ENCODE measurements at places on chromosomes 5 and 9.

GRCh38 chr9:118577121-118577520, 792.1 kb downstream of the BRINP1 start:
- no peak for DNase-seq

GRCh38 chr9:81053298-81054025, 635.9 kb downstream of the TLE1 start:
- DNase-seq, result no peak

GRCh38 chr5:149118463-149118862, 22.8 kb upstream of the ABLIM3 start:
- DNase-seq, result no peak

- DNase-seq, result no peak
Observed at GRCh38 chr5:3051400-3051799, 299.9 kb upstream of the IRX2 start.

- DNase-seq, result no peak
Observed at GRCh38 chr9:77977210-77977611, 54.4 kb downstream of the GNAQ start.

GRCh38 chr5:71932131-71932654, 175.1 kb upstream of the MAP1B start:
- DNase-seq, result peak; percentile 28

DNA sequence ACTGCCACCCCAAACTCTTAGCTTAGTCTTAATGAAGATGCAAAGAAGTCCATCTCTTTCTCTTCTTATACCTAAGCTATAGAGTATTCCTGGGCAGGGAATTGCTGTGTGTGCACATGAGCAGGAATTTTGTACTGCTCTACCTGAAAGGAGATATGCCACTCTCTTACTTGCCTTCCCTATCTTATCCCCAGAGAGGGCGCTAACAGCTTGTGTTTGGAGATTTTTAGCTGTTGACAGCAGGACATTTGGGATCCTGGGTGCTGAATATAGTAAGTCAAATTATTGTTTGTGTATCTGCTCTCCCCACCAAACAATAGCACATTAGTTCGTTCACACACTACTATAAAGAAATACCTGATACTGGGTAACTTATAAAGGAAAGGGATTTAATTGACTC, 159.5 kb downstream of the GABRG2 start:
- DNase-seq, result no peak

GRCh38 chr5:3602785-3603502, 7.3 kb downstream of the IRX1 start:
- no peak for DNase-seq

DNA sequence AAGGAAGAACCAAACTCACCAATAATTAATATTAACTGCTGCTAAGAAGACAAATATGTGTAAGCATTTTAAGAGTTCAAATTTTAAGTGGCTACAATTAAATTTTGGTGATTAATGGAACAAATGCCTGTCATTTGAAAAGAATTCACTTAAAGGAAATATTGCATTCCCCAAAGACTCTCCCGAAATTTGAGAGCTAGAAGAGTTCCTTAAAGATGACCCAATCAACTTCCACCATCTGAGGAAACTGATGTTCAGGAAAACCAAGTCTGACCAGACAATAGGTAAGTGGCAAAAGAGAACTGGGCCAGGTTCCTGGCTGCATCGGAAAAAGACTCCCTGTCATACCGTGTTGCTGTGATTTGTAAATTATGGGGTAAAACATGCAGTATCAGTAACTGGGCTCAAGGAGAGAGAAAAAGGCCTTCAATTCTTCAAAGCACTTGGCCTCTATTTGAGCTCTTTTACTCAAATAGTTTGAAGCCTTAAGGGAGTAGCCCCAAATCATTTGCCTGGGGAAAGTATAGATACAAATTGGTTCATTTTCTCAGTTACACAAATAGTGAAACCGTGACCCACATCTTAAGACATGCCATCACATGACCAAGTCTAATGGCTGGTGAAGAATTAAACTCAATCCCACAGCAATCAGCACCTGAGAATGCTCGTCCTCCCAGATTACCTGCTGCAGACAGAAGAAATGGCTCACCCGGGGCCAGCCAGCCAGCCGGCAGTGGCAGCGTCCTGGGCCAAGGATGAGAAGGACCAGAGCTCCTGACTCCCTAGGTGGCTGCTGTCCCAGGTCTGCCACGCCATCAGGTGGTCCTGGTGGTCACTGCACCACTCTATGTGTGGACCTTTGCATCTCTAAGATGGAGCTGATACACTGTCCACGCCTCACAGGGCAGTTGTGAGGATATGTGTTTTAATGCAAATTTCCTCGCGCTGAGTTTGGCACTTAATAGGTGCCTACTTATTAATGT, 162.9 kb downstream of the TTLL11 start:
- no peak for DNase-seq

GRCh38 chr5:167049043-167049663, 1242.3 kb upstream of the WWC1 start:
- no peak for DNase-seq

DNA sequence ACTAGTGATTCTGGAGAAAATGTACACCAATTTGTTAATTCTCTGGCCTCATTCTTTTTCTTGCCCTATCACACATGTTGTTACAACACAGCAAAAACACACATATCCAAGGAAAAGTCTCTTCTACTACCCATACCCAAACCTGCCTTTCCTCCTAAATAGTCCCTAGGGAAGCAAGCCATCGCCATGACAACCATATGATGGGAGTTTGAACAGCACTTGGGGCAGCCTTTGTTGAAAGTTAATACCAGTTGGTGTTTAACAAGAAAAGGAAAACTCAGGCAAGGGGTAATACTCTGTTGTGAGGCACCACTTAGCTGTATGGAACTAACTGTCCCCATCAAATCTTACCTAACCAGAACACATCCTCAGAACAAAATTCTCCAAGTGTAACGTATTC, 1.7 kb downstream of the TRPM3 start:
- no peak for DNase-seq

- DNase-seq, result peak; percentile 88
Observed at GRCh38 chr9:79300068-79300467, 271.7 kb upstream of the TLE4 start.

GRCh38 chr9:127119320-127119709, 3.1 kb downstream of the ANGPTL2 start:
- DNase-seq, result no peak

- DNase-seq, result no peak
Observed at GRCh38 chr9:86865952-86866351, 81.4 kb downstream of the GAS1 start.

DNA sequence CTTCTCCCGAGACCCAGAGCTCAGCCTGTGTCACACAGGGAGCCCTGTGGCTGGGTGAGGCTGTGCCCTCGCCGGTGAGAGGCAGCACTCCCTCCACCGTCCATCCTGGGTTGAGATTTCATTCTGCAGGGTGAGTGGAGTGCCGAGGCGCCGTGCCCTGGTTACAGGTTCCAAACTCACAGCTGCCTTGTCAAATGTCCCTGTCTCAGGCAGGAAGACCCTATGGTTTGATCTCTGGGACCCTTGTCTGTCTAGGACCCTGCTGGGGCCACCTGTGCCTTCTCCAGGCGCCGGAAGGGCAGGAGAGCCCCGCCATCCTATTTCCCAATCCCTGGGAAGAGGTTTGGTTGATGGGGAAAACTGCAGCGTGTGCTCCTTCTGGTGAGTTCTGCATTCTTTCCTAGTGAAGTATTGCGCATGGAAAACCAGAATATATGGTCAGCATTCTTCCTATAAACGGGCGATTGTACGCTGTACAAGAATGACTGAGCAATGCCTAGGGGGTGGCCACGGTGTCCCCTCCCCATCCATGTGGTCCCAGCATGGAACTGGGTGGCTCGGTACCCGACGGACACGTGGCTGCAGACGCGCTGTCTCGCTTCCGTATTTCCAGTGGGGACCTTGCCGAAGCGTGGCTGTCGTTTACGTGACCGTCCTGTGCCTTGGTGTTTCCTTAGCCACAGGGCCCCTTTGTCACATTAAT, 95.9 kb upstream of the COL5A1 start:
- no peak for DNase-seq

GRCh38 chr5:151592855-151593408, 1.8 kb upstream of the FAT2 start:
- no peak for DNase-seq

DNA sequence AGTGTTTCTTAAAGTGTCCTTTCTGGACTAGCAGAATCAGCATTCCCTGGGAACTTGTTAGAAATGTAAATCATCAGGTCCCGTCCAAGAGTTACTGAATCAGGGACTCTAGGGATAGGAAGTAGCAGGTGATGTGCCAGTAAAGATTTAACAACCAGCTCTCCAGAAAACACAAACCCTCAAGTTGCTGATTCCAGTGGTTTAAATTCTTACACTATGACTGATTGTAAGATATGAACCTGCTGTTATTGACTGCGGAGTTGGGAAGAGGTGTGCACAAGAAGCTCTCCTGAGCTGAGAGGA, 39.1 kb upstream of the BASP1 start:
- no peak for DNase-seq

DNA sequence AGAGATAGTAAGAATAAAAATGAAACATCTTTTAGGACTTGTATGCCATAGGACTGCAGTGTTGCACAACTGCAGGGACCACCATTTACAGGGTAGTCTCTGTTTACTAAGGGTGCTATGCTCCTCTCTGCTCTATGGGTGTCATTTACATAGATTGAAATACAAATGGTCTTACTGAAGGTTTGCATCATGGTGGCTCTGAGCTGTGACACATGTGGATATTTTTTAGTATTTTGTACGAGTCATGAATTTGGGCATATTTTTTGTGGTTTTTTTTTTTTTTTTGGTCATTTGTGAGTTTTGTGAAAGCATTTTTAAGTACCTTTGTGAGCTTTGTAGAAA, 47.4 kb downstream of the CSNK1G3 start:
- no peak for DNase-seq

DNA sequence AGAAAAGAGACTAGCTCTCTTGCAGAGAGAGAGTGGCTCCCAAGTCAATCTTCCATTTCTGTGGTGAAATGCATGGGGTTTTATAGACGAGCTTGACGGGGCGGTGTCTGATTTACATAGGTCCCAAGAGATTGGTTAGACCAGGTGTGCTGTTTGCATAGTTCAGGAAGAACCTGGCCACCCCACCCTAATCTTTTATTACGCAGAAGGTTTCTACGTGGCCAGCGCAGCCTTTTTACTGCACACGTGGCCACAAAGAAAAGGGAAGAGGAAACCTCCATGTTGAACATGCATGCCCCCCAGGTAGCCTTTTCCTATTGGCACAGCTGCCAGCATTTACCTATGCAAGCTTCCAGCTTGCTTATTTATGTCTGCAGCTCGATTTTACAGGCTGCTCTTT, 92.1 kb downstream of the CAVIN4 start:
- no peak for DNase-seq

- DNase-seq, result no peak
Observed at GRCh38 chr5:158701406-158702177, 398.1 kb downstream of the EBF1 start.

DNA sequence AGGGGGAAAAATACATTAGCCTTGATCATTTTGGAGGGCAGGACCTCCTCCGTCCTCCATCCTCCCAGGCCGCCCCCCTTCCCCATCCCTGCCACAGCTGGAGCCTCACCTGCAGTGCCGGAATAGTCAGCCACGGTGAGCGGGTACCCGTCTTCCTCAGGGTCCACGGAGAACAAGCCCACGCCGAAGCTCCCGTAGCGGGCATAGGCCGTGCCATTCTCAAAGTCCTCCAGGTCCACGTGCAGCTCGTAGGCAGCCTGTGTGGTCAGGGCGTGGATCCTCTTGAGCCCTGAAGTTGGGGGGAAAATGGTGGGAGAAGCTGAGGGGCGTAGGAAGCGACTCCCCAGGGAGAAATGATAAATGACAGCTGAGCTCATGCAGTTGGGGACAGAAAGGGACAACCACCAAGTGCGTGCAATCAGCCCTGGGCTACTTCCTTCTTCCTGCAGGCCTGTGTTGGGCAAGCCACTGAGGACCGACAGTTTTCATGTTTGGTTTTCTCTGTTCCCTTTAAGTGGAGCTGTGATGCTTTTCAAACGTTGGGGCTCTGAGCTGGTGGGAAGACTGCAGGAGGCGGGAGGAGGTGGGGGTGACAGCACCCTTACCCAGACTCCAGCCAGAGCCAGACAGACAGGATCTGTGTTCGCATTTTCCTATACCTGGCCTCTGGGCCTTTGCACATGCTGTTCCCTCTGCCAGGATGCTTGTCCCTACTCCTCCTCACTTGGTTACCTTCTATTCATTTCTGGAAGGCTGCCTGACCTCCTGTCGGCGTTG, 8.7 kb upstream of the QRFP start:
- DNase-seq, result no peak

DNA sequence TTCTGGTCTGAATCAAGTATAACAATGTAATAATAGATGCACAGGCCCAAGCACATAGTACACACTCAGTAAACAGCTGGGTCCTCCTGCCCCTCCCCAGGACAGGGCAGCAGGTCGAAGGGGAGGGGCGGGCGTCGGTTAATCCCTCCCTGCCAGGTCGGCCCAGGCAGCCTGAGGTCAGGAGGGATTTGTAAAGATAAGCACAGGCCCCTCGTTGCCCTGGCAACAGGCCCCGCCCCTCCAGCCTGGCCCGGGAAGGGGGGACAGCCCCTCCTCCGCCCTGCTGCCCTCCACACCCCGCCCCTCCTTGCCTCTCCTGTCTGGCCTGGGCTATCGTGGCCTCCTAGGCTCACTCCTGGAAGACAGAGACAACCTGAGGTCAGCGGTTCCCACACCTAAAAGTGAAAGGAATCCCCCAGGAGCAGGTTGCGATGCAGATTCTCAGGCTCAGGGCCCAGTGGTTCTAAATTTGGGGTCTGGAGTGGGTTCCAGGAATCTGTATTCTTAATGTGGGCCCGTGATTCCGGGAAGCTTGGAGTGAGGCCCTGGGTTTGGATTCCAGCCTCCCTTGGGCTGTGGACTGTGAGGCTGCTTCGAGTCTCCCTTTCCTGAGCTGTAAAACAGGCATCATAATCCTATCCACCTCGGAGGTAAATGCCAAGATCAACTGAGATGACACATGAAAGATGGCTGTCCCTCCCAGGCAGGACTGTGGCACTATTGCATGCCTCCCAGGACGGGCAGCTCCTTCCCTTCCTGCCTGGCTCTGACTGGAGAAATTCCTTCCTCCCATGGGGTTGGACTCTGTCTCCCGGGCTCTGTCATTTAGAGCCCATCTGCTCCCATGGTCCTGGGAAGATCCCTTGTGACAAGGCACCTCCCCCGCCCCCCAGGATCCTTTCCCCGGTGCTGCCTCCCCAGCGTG, 4.4 kb downstream of the CRB2 start:
- peak; percentile 73 for DNase-seq

DNA sequence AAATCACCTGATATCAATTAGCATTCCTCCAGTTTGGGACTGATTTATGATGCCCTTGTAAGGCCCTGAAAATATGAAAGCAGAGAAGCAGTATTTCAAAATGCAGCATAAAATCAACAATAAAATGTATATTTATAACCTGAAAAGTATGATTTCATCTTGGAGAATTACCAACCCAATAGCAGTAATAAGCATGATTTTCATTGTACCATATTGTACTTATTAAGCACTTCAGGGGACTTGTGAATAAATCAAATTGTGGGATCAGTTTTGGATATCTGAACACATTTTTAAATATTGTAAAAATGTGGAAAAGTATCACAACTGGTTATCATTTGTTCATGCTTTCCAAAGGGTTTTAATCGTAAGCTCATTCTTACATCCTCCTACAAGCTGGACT, 250.8 kb downstream of the DMRT2 start:
- DNase-seq, result no peak

- DNase-seq, result no peak
Observed at GRCh38 chr5:59746241-59746765, 147.2 kb downstream of the PDE4D start.
